CD4-positive, alpha-beta T cell treated with Interleukin-15 for 1 hour (primary cell): ENCODE measurements at places on chromosomes 6 and 20.

DNA sequence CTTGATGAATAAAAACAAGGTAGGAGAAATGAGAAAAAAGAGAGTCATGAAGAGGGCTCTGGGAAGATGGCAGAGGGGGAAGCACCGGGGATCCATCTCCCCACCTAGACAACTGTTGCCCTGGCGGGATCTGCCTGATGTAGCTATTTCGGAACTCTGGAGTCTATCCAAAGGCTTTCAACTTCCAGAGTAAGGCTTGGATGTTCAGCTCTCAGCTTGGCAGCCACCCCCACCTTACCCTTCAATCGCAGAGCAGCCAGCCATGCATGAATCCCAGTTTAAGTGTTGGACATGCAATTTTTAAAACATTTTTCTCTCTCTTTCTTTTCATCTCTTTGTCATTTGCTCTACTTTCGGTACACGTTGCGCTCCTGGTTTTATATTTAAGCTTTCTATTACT, 275.9 kb upstream of the EXOC2 start:
- DNase-seq, result no peak

DNA sequence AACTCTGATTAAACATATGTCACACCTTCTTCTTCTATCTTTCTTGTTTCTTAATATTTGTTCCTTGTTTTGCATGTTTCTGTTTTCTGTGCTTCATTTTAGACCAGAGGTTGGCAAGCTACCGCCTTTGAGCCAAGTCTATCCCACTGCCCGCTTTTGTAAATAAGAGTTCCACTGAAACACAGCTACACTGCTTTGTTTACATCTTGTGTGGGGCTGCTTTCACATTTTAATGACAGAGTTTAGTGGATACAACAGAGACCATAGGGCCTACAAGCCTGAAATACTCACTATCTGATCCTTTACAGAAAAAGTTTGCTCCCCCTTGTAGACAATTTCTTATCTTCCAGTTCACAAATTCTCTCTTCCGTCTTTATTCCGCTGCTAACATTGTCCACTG, 109.4 kb upstream of the SPACA1 start:
- DNase-seq, result no peak

DNA sequence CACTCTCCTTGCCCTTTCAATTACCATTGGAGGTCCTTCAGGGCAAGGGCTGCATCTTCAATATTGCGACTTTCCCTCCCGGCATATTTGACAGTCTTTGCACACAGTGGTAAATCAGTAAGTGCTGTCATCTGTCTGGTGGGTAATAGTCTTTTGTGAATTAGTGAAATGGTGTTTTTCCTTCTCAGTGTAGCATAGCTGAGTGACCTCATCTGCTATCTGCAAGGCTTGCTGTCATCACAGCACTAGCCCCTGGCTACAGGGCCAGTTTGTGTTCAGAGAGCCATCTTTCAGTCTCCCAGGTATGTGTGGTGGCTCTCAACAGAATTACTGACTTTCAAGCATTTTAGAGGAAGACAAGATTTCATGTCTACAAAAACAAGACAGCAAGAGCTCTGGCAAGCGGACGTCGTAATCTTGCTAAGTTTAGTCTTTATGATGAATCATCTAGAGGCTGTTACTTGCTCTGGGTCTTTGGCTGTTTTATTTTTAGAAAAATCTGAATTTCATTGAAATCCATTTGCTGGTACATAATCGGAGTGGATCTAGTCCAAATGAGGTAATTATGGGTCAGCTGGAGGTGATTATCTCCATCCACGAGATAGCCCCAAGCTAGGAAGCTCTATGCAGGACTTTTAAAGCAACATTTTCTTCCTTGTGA, 528.9 kb downstream of the EPM2A start:
- no peak for DNase-seq

- no peak for DNase-seq
Observed at GRCh38 chr6:129895692-129896091, 34.6 kb upstream of the TMEM244 start.

- DNase-seq, result no peak
Observed at GRCh38 chr6:55994531-55994930, 119.1 kb upstream of the BMP5 start.

GRCh38 chr6:64777941-64778785, 928.9 kb downstream of the EYS start:
- no peak for DNase-seq

DNA sequence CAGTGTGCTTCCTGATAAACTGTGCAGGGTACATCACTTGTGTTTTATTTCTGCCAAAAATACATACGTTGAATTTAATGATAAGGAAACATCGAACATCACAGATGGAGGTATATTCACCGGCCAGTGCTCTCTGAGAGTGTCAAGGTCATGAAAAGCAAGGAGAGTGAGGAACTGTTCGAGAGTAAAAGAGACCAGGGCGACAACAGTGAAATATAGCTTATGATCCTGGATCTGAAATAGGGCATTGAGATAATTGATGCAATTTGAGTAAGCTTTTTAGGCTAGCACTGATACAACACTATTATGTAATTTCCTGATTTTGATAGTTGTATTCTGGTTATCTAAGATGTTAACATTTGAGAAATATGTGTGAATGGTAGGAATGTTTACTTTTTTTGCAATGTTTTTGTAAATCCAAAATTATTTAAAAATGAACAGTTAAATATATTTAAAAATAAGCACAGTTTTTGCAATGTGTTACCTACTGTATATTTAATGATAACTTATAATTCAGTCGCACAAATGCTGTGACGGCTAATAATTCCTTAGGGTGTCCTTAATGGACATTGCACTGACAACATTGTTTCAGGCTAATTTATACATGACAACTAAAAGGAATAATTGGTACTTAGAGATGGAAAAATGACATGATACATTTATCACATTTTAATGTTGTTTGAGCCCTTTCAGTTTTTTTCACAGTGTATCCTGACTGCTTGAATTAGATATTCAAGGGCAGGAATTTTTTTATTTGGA, 9.9 kb downstream of the RAB32 start:
- no peak for DNase-seq

DNA sequence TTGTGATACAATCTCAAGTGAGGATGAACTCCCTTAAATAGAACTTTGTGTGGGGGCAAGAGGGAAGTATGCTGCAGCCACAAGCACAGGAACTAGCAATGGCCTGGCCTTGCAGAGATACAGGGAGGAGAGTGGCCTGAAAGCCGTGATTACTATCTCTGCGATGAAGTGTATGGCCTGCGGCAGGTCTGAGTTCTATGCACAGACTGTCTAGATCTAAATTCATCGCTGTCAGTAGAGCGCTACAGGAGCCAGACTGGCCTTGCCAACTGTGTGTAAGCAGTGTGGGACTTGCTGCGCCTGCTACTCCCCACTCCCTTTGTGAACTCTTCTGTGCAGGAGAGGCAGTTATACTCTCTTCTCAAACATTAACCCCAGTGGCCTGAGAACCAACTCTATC, 997.0 kb downstream of the GRIK2 start:
- DNase-seq, result no peak

DNA sequence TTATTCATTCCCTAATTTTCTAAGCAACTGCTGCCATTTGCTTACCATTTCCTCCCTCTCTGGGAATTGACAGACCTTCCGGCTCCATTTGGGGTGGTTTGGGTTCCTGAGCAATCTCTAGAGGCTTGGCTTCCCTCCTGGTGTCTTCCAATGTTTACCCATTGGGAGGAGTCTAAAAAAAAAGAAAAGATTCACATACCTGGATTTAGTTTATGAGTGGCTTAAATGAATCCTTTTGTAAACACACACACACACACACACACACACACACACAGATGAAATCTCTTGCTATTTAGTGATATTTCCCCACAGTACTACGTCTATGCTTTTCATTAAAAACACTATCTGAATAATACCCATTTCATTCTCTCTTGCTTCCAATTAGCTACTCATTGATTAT, 48.3 kb upstream of the TRAF3IP2 start:
- DNase-seq, result no peak

DNA sequence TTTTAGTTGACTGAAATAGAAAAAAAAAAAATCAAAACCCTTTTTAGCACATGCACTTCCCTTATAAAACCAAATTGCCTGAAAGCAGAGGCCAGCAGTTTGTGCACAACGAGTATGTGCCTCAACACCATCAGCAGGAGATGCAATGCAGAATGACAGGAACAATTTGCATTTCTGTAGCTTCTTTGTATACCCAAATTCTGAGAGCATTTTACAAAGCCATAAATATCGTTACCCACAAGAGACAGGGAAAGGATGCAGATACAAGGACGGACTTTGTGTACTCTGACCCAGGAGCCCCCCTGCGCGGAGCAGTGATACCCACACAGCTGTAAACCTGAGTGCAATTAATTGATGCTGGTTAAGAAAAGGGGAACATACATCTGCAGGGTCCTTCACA, 285.6 kb downstream of the PRKN start:
- DNase-seq, result no peak

- no peak for DNase-seq
Observed at GRCh38 chr20:10419550-10420133, 14.4 kb downstream of the MKKS start.

GRCh38 chr6:129920103-129920798, 59.1 kb upstream of the TMEM244 start:
- no peak for DNase-seq

DNA sequence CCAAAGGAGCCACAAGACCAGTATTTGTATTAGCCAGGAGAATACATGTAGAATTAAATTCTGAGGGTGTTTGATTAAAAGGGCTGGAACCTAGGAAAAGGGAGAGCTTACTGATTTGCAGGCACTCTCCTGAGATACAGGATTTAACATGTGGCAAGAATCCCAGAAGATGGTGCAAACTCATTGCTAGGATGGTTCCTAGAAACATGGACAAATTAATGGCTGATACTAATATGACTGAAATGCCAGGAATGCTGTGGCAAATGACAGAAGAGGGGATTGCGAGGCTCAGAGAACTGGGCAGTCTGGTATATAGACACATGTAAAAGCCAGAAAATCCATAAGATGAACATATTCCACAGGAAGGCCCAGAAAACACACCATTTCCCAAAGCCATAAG, 118.1 kb downstream of the RWDD2A start:
- no peak for DNase-seq

GRCh38 chr6:36946526-36946925, 8.0 kb upstream of the PI16 start:
- no peak for DNase-seq

GRCh38 chr6:11132194-11132888, 20.8 kb upstream of the ERVFRD-1 start:
- no peak for DNase-seq

DNA sequence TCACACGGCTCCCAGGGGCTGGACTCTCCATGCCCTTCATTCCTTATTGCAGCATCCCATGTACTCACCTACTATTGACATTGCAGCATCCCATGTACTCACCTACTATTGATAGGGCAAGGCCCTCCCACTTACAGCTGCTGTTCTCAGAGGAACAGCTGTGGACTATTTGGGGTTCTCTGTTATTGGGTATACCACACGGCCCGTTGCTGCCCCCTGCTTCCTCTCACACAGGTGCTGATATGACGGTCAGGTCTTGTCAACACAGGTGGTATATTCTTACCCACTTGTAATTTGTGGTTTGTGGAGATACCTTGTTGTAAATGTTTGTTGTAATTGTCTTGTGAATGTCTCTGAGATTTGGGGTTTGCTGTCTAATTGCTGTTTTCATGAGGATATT, 18.8 kb downstream of the ALDH5A1 start:
- no peak for DNase-seq

GRCh38 chr20:42435230-42435629, 754.5 kb downstream of the PTPRT start:
- no peak for DNase-seq

DNA sequence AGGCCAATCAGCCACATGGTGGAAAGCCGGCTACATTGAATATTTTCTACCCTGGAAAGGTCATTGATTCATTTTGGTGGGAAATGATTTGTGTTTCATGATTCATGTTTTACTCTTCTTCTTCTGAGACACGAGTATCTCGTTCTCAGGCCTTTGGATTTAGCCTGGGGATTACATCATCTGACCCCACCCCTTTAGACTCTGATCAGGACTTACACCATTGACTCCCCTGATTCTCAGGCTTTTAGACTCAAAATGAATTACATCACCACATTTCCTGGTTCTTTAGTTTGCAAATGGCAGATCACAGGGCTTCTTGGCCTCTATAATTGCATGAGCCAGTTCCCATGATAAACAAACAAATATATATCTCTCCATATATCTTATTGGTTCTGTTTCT, 228.8 kb downstream of the ADGRG6 start:
- DNase-seq, result no peak

DNA sequence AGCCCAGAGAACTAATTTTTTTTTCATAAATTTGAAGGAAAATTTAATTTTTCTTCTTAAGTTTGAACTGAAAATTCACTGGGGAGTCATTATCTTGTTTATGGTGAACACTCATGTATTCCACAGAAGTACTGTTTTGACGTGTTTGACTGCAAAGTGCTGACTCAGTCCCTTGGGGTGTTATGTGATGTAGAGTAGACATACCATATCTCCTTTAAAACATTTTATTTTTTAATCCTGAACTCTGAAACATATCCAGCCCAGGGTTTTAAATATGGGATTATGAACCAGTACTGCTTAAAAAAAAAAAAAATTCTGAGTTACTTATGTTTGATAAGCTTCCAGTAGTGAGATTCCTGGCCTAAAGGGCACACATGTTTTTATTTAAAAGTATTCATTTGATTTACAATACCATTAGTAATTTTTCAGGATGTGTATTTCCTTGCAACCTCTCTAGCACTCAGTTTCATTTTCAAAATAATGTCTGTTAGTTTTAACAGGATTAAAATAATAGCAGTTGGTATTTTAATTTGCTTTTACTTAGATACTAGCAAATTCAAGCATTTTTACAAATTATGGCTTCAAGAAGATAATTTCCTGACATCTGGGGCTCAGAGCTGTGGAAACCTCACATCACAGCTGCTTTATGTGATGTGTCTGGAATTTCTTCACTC, 81.7 kb upstream of the PDE10A start:
- DNase-seq, result no peak

- DNase-seq, result no peak
Observed at GRCh38 chr20:44111712-44112335, 75.2 kb downstream of the JPH2 start.

GRCh38 chr6:20606831-20607230, 72.6 kb downstream of the CDKAL1 start:
- DNase-seq, result no peak

- no peak for DNase-seq
Observed at GRCh38 chr6:57068061-57068460, 21.6 kb downstream of the KIAA1586 start.
